ENCODE measurements at places on chromosomes 13 and 19.

DNA sequence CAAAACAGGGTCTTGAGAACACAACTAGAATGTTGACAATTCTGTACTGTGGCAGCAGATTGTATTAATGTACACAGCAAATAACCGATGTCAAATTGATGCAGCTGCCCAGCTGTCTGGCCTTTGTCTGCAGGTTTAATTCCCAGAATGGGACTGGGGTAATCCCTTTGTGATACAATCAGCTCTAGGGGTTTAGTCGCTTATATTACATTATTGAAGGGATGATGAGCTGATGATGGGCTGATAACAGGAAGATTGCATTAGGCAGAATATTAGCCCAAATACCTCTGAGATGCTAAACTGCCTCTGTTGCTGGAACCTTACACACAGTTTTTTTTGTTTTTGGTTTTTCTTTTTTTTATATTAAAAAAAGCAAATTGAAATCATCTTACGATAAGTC lies 265.0 kb downstream of the RBM26 start:
- DNase-seq, result no peak

DNA sequence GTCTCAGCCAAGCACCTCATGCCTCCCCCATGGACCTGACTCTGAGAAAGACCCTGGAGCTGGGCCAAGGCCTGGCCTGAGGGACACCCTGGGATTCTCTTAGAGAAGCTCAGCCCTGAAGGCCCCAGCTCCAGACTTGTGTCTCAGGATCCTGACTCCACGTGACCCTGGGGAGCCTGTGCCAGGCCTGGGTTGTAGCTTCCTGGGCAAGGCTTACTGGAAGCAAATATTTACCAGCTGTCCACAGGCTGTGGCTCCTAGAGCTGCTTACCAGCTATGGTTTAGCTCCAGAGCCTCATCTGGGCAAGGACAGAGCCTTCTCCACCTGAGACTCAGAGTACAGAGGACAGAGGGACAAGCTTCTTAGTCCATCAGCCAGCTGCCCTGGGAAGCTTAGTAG lies 61.0 kb upstream of the CEACAM8 start:
- no peak for DNase-seq

DNA sequence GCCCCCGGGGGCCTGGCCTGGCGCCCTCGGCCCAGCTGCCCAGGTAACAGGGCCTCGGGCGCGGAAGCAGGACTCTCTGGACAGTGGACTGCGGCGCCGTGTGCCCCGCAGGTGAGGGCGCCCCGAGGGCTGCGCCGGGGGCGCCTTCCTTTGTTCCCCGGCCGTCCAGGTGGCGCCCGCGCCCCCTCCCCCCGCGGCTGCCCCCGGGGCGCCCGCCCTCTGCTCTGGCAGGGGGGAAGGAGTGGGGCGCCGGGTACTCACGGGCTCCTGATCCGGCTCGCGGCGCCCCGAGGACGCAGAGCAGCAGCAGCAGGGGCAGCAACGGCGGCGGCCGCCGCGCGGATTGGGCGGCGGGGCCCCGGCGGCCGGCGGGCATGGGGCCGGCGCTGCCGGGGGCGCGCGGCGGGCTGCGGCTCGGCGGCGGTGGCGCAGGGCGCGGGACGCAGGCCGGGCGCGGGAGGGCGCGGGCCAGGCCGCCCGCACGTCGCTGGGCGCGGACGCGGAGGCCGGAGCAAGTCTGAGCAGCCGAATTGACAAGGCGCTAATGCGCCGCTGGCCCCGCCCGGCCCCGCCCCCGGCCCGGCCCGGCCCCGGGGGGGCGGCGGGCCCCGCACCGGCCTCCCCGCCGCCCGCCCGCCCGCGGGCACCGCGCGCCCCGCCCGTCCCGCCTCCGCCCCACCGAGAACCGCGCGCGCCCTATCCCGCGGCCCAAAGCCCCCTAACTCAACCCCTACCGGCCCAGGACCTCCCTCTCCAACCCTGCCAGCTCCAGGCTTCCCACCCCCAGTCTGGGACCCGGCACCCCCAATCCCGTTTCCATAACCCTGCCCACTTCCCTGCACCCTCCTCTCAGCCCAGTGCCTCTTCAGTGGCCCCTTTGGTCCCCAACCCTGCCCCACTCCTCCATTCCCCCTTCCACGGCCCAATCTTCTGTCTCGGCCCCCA lies at the start of gene CRLF1:
Gene CRLF1, minus strand, starts transcription at position 519 of the 945 bp plus-strand sequence. Its CDS starts 143 bp downstream, at position 376.
- DNase-seq, result no peak

GRCh38 chr19:18431351-18432197 lies 6.4 kb downstream of the ISYNA1 start:
- no peak for DNase-seq

- peak; percentile 54 for DNase-seq
These were observed 546 bp upstream of the ZNF546 start for GRCh38 chr19:39996218-39996810.

- DNase-seq, result no peak
These were observed 140.1 kb downstream of the ZDHHC20 start for GRCh38 chr13:21318891-21319532.

- no peak for DNase-seq
These were observed 164.5 kb downstream of the TEX29 start for GRCh38 chr13:111484959-111485358.

DNA sequence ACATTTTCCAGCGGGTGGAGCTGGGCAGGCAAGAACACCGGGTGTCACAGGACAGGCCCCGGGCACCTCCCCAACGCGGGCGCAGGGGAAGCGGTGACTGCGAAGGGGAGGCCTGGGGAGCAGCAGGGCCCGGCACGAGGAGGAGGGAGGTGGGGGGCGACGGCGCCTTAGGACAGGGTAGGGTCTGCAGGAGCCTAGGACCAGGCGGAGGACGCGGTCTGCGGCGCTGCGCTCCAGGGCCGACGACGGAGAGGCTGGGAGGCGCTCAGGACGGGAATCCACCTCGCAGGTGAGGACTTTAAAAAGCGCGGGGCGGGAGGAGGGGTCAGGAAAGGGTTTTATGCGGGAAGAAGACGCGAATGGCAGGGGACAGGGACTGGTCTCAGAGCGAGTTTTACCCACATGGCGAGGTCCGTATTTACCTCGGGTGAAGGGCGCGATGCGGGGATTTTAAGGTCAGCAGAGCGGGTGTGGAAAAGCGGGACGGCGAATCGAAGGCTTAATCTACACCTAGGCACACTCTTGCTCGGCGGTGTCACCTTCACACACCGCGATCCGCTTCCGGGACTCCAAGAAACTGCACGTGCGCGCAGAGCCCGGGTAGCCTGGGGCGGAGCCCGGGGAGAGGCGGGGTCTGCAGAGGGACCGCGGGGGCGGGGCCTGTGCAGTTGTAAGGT lies 13.5 kb downstream of the ERVV-2 start:
- DNase-seq, result no peak

GRCh38 chr13:57933606-57934005 lies 302.1 kb downstream of the PCDH17 start:
- peak; percentile 37 for DNase-seq

DNA sequence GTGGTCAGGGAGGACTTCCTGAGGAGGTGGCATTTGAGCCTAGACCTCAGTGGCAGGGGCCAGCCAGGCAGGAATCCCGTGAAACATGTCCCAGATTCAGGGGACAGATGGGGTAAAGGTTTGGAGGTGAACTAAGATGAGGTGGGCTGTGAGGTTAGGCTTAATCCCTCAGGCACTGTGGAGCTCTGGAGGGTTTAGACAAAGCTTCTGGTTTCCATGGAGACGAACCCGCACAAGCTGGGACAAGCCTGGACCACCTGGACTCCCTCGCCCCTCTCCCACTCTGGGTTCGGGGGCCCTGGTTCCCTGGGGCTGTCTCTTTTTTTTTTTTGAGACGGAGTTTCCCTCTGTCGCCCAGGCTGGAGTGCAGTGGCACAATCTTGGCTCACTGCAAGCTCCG lies 15.7 kb downstream of the TJP3 start:
- DNase-seq, result no peak

DNA sequence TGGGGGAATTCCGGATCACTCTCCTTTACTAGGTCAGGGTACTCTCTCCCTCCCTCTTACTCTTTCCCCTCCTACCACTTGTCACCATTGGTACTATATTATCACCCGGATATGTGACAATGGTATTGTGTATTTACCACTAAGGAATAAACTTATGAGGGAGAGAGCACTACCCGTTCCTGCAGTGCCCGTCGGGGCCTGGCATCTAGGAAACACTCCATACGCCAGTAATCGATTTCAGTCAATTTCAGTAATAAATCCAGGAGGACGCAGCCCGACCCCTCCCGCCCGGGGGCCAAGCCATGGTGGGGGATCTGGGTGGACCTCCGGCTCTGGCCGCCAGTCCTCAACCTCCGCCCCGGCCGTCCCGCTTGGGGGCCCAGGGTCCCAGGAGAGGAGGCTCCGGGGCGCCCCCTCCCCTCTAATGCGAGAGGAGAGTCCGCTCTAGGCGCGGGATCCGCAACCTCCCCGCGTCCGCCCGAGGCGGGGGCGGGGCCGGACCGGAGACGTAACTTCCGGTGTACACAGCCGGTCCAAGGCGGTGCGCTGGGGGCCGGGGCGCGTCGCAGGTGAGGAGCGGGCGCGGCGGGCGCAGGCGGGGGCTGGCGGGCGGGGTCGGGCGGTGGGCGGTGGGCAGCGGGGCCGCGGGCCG lies at the start of gene GARRE1:
Gene GARRE1, plus strand, starts transcription at position 509 of the 652 bp plus-strand sequence. CDS start 45,920 bp downstream, outside the sequence.
- peak; percentile 58 for DNase-seq

GRCh38 chr19:46990991-46991676 lies 28.5 kb upstream of the NPAS1 start:
- DNase-seq, result peak; percentile 84

- DNase-seq, result peak; percentile 10
These were observed 19.6 kb downstream of the TMEM150B start for GRCh38 chr19:55305491-55305890.

- DNase-seq, result no peak
These were observed 1988.1 kb upstream of the PCDH20 start for GRCh38 chr13:63403733-63404132.

GRCh38 chr19:41705393-41706174 lies 2.8 kb upstream of the CEACAM5 start:
- DNase-seq, result peak; percentile 11

GRCh38 chr19:45924891-45925447 lies 10.4 kb upstream of the NANOS2 start:
- no peak for DNase-seq

DNA sequence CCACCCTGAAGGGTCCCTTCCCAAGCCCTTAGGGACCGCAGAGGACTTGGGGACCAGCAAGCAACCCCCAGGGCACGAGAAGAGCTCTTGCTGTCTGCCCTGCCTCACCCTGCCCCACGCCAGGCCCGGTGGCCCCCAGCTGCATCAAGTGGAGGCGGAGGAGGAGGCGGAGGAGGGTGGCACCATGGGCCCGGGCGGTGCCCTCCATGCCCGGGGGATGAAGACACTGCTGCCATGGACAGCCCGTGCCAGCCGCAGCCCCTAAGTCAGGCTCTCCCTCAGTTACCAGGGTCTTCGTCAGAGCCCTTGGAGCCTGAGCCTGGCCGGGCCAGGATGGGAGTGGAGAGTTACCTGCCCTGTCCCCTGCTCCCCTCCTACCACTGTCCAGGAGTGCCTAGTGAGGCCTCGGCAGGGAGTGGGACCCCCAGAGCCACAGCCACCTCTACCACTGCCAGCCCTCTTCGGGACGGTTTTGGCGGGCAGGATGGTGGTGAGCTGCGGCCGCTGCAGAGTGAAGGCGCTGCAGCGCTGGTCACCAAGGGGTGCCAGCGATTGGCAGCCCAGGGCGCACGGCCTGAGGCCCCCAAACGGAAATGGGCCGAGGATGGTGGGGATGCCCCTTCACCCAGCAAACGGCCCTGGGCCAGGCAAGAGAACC lies 1.5 kb downstream of the EGLN2 start:
- DNase-seq, result no peak

- DNase-seq, result no peak
These were observed 15.2 kb downstream of the INTS6 start for GRCh38 chr13:51437550-51438127.

DNA sequence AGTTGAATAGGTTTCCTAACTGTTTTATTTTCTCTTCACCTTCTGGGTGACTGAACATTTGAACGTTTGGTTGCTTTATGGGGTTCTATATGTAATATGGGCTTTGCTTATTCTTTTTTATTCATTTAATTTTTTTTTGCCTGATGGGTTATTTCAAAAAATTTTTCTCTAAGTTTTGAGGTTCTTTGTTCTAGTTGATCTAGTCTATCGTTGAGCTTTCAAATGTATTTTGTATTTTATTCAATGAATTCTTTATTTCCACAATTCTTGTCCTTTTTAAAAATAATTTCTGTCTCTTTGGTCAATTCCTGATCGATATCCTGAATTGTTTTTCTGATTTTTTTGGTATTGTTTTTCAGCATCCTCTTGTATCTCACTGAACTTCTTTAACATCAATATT lies 239.5 kb upstream of the PCDH9 start:
- DNase-seq, result no peak

DNA sequence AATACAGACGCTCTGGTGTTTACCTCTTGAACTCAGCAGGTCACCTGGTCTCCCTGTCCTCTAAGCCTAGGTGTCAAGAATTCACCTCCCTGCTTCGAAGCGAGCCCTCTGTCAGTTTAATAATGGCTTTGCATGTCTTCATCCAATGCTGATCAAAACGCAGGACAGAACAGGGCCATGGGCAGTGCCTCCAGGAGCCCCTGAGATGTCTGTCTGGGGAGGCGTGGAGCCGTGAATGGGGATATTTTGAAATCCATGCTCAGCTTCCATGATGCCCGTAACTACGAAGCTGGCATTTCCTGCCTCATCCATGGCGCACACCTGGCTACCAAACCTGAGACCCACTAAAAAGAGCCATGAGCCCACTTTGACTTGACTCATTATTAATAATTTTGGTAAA lies 113.7 kb downstream of the RAB20 start:
- no peak for DNase-seq

DNA sequence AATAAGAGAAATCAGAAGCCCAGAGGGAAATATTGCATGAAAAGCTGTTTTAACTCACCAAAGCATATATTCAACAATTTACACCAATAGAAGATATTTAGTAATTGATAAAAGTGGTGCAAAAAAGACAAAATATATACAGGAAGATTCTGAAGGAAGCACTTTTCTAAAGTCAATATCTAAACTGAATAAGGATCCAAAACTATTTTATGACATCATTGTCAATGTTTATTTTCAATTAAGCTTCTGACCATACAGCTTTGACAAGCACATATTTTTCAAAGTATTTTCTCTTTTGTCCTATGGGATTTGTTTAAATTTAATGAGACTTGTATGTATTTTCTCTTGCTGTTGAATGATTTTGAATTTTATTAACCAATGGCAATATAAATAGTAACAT lies 1716.1 kb downstream of the OLFM4 start:
- DNase-seq, result no peak

DNA sequence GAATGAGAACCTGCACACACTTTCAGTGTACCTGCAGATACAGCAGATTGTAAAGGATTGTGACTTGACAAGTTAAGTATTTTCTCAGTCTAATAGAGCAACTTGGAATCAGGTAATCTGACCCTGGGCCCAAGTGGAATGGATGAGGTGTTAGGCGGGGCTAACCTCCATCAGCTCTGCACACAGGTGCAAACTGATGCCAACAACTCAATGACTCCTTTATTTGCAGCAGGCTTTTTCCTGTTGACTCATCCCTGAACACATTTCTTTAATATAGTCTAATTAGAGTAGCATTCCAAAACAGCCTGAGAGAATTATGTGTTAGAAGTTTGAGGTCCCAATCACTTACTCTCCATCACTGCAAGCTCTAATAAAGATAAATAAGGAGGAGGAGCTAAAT lies 48.8 kb downstream of the TPT1 start:
- no peak for DNase-seq

- DNase-seq, result no peak
These were observed 10.5 kb downstream of the CEBPA start for GRCh38 chr19:33291623-33292534.

Measured in fibroblast of upper back skin (primary cell).